ENCODE measurements at places on chromosomes 3 and 15.

- DNase-seq = no peak
Observed at GRCh38 chr15:60076045-60076444, 71.9 kb downstream of the FOXB1 start.

- no peak for DNase-seq
Observed at GRCh38 chr3:72042397-72043203, 257.7 kb upstream of the PROK2 start.

DNA sequence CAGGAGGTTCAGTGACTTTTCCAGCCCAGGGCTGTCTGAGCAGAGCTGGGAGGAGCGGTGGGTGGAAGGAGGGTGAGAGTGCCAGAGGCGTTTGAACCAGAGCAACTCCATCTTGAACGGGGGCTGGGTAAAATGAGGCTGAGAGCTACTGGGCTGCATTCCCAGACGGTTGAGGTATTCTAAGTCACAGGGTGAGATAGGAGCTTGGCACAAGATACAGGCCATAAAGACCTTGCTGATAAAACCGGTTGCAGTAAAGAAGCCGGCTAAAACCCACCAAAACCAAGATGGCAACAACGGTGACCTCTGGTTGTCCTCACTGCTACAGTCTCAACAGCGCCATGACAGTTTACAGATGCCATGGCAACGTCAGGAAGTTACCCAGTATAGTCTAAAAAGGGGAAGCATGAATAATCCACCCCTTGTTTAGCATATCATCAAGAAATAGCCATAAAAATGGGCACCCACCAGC, 60.2 kb downstream of the ABTB1 start:
- DNase-seq = no peak

GRCh38 chr15:31338879-31339557, 12.4 kb downstream of the KLF13 start:
- no peak for DNase-seq

DNA sequence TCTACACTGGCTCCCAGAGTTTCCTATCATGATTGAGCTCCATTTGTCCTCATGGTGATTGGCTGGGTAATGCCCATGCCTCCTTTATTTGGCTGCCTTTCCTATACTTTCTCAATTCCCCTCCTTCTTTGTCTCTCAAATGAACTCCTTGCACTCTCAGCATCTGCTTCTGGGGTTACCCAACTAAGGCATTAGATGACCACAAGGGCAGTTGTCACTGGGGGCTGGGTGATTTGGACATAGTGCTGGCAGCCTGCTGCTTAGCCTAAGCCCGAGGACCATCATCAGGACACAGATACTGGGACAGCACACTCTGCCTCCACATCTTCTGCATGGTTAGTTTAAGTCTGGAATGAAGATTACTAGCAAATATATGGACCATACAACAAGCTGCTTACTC, 49.2 kb upstream of the LRRFIP2 start:
- DNase-seq = no peak

- DNase-seq = no peak
Observed at GRCh38 chr3:37940242-37940908, 50.2 kb upstream of the VILL start.

DNA sequence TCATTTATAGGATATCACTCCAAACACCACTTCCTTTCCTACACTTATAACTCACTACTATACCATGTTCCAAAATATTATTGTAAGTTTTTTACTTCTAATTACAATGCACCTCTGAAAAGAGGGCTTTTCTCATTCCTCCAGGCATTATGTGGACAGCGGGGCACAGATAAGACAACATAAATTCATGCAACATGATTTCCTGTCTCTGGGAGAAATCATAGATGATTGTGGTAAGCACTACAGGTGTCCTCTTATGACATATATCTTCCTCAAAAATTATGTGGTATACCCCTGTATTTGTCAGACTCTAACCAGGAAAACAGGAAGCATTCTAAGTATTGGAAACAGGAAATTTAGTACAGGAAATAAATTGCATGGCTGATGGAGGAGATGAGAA, 45.7 kb upstream of the INO80 start:
- no peak for DNase-seq

GRCh38 chr3:19920401-19921080, 13.5 kb downstream of the EFHB start:
- DNase-seq = no peak

DNA sequence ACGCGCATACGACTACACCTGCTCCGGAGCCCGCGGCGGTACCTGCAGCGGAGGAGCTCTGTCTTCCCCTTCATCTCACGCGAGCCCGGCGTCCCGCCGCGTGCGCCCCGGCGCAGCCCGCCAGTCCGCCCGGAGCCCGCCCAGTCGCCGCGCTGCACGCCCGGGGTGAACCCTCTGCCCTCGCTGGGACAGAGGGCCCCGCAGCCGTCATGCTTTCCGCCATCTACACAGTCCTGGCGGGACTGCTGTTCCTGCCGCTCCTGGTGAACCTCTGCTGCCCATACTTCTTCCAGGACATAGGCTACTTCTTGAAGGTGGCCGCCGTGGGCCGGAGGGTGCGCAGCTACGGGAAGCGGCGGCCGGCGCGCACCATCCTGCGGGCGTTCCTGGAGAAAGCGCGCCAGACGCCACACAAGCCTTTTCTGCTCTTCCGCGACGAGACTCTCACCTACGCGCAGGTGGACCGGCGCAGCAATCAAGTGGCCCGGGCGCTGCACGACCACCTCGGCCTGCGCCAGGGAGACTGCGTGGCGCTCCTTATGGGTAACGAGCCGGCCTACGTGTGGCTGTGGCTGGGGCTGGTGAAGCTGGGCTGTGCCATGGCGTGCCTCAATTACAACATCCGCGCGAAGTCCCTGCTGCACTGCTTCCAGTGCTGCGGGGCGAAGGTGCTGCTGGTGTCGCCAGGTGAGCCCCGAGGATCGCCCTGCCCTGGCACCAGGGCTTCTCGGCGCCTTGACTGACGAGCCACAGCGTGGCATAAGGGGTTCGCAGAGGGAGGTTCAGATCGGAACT, 420 bp downstream of the SLC27A2 start:
- no peak for DNase-seq

- DNase-seq = no peak
Observed at GRCh38 chr15:99994849-99995248, 261.6 kb upstream of the LYSMD4 start.

DNA sequence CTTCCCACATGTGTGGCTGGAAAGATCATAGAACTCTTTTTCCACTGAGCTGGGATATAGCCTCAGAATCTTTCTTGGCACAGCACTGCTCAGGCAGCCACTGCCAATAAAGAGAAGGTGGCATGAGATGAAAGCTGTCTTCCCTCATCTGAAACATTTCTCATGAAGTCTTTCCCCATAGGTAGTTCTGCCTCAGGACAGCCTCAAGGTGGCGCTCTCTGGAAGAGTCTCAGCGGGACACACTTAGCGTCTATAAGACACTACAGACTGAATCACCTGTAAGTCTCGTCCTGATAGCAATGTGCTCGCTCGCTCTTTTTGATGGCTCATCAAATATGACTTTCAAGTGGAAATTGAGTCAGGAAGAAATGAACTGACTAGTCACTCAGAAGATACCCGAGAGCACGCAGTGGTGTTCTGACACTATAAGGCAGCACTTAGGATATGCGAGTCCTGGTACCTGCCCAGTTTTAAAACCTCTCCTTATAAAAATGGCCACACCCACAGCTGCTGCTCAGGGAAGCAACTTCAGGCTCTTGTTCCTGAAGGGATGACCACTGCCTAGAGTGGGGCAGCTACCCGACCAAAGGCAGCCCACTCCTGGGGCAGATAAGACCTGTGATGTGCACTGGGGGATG, 269.5 kb downstream of the SUCLG2 start:
- no peak for DNase-seq
